ENCODE measurements at places on chromosomes 6 and 20.

- peak; percentile 61 for DNase-seq
Observed at GRCh38 chr6:151240036-151240685, 394 bp downstream of the AKAP12 start.

DNA sequence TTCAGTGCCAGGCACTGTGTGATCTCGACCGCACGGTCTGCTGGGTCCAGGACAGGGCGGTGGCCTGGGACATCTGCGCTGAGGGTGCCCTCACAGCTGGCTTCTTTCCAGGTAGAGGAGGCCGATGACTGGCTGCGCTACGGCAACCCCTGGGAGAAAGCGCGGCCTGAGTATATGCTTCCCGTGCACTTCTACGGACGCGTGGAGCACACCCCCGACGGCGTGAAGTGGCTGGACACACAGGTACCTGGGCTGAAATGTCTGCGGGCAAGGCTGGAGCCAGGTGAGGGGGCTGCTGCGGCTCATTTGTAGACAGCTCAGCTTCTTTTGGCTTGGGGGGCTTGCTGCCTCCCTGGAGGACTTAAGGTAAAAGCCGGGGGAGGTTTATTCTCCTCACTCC is 26.6 kb downstream of the PYGB start:
- DNase-seq = no peak

GRCh38 chr20:36031806-36032205 is 63.4 kb downstream of the CNBD2 start:
- DNase-seq = no peak

- no peak for DNase-seq
Observed at GRCh38 chr6:68012822-68013221, 622.3 kb upstream of the ADGRB3 start.

DNA sequence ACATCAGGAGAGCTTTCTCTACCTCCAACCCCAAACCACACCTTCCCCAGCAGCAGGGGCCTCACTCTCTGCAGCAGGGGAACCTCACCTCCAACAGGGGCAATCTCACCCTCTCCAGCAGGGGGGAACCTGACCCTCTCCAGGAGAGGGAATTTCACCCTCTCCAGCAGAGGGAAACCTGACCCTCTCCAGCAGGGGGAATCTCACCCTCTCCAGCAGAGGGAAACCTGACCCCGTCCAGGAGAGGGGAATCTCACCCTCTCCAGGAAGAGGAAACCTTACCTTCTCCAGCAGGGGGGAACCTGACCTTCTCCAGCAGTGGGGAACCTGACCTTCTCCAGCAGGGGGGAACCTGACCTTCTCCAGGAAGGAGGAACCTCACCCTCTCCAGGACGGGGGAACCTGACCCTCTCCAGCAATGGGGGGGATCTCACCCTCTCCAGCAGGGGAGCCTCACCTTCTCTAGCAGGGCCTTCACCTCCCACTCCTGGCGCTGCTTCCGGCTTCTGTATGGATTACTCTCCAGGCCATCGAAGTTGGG is 3.1 kb downstream of the B3GALT4 start:
- no peak for DNase-seq

GRCh38 chr20:53245574-53245973 is 273.4 kb downstream of the TSHZ2 start:
- no peak for DNase-seq

DNA sequence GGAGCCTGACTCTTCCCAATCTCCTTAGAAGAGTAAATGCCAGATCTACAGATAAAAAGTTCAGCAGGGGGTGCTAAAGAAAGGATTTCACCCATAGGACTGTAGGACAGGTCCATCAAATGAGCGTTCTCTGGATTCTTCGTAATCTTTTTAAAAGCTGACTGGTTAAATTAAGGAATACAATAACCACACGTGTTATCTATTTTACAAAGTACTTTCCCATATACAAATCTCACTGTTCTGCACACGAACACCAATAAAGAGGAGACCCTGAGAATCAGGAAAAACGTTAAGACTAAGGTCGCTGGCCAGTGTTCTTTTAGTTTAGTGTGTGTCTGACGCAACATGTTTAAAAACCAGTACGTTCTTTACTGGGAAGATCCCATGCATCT is 542 bp downstream of the TUBE1 start:
- no peak for DNase-seq

All from colonic mucosa (tissue), 4 donors.